ENCODE measurements at places on chromosomes 11 and 22.

- no peak for DNase-seq
These were observed 198.7 kb downstream of the AASDHPPT start for GRCh38 chr11:106276126-106276525.

GRCh38 chr11:121134741-121135312 lies 33.8 kb downstream of the TECTA start:
- no peak for DNase-seq

- no peak for DNase-seq
These were observed at the start of gene ROBO3 for GRCh38 chr11:124865181-124865901. Gene ROBO3 (plus strand): TSS chr11:124865432. CDS start chr11:124865578, 146 bp downstream.

GRCh38 chr11:36241497-36241896 lies 47.7 kb downstream of the COMMD9 start:
- no peak for DNase-seq

- no peak for DNase-seq
These were observed 14.2 kb downstream of the AP5B1 start for GRCh38 chr11:65766535-65766934.

GRCh38 chr11:113839842-113840241 lies 35.5 kb downstream of the USP28 start:
- no peak for DNase-seq

- peak; percentile 92 for DNase-seq
These were observed 3.2 kb downstream of the MYEOV start for GRCh38 chr11:69296890-69297786.

- DNase-seq = no peak
These were observed 24.1 kb downstream of the APOL3 start for GRCh38 chr22:36136475-36136874.

GRCh38 chr22:17788528-17789378 lies 14.5 kb upstream of the BID start:
- peak; percentile 52 for DNase-seq

DNA sequence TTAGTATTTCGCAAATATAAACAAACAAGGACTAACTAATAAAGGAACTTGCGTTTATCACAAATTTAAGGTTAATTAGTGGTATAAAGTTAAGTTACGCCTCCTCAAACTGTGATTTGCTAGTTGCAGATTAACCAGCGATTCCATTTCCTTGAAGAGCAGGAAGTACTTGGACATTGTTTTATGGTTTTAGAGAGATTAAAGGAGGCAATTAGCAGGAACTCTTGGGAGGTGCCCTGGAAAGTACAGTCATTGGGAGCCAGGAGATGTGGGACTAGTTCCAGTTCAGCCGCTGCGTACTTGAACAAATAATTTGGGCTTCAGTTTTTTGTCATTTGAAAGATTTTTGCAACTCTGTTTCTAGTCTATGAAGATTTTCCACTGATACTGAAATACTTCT lies 3.3 kb downstream of the FAM118B start:
- no peak for DNase-seq

DNA sequence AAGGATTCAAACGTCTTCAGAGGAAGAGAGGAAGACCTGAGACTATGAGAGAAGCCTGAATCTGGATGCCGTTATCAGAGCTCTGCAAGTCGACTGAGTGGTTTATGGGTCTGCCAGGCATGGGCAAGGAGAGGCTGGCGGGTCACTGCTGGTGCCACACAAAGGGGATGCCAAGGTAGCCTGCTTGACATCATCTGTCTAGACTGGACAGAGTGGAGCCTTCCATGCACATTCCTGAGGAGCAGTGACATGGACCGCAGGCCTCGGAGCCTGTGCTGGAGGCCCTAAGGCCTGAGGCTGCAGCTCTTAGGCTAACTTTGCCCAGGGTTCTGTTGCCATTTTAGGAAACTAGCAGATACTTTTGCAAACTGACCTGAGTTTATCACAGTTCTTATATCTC lies 127.4 kb downstream of the WT1 start:
- no peak for DNase-seq

DNA sequence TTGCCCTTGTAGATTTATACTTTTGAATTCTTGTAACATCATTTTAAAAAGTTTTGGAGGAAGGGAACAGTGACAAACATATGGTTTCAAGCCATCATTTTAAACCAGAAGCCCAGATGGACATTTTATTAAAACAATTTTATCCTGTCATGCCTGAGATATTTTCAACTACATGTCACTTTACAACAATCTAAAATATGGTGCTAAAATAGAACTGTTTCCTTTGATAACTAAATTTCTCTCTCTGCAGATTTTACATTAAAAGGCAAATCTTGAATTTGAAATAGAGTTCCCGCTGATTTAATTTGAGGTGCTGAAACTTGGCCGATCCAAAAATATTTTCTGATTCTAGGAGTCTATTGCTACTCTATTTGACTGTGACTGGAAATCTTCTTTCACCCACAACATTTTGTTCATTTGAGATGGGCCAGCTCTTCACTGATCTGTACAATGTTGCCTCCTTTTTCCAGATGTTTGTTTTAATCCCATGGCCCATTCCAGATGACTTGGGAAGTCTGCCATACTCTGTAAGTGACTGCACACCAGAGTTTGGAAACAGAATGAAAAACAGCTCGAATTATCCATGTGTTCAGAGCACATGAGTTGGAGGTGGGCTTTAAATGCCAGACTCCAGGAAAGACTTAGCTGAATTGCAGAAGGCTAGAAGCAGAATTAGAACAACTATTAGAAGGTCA lies 402.5 kb downstream of the TMEM135 start:
- DNase-seq = no peak

DNA sequence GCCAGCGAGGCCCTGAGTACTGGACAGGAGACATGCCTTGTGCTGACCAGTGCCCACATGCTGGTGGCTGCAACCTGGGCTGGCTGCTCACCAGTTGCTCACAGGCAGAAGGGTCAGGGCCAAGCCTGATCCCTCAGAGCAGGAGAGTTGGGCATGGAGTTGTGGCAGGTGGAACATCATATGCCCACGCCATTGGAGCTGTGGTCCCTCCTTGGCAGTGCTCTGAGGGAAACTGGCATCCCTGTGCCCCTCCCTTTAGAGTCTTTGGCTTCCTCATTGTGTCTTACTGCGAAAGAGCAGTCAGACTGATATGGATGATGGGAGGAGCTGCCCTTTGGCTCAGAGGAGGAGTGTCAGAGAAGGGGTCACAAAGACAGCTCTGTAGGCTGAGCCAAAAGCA lies 3.1 kb upstream of the MYEOV start:
- DNase-seq = no peak

DNA sequence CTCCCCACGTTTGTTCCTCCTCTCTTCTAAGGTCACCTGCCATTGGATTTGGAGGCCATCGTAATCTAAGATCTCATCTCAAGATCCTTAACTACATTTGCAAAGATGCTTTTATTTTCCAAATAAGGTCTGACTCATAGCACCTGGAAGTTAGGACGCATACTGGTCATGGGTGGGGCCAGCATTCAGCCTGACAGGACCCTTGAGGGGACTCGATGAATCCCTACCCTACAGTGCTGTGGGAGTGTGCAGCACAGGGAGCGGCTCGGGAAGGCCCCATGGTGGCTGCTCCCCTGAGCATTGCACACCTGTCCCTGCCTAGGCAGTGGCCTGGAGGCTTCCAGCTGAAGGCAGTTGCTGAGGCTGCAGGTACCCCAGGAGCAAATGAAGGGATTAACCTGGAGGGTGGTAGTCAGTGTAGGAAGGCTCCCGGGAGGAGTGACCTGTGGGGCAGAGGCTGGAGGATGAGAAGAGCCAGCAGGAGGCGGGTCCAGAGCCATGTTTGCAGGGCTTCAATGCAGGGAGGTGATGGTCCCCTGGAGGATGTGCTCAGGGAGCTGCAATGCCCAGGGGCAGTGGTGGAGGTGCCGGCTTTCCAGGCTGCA lies 362.2 kb downstream of the CTTN start:
- DNase-seq = no peak

DNA sequence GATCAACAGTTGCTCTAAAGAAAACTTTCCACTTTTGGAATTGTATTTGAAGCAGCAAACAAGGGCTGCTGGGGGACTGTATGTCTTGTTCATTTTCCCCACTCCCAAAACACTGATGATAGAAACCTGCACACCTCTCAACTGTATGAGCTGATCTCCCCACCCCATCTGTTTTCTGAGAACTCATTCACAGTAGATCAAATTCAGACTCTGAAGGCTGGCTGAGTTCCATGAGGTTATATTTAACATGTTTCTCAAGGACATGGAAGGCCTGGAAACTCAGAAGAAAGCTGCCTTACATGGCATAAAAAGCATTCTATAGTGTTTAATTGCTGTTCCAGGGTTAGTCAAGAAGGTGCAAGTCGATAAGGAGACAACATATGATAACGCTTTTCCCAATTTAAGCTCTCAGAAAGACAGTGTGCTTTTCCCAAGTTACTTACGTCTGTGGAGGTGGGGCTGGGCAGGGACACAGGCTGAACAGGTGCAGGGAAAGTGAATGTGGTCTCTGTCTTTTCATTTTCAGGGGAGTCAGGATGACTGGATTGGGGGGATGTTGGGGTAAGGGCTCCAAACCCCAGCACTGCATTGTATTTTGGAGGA lies 23.0 kb downstream of the LARGE2 start:
- no peak for DNase-seq

All from smooth muscle cell of the brain vasculature (primary cell).